ENCODE measurements at places on chromosomes 2 and 18.

DNA sequence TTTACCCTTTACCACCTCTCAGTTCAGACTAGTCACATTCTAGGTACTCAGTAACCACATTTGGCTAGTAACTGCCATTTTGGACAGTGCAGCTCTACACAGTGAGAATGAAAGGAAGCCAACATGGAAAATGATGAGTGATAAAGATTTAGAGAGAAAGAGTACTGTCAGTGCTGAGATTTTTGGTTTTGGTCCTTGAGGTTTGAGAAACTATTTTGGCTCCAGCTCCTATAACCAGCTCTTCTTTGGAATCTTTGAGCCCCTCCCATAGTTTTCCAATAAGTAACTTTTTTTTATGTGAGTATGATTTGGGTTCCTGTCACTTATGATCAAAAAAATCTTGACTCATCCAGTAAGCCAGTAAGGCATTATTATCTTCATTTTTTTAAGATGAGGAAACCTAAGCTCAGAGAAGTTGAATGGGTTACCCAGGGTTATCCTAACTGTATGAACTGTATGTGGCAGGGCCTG, 173.0 kb downstream of the BABAM2 start:
- DNase-seq = peak; percentile 84

- DNase-seq = no peak
These were observed at the start of gene DSC2 for GRCh38 chr18:31102025-31102684. DSC2 (minus strand) TSS chr18:31102421; CDS start chr18:31101971, 450 bp downstream.

DNA sequence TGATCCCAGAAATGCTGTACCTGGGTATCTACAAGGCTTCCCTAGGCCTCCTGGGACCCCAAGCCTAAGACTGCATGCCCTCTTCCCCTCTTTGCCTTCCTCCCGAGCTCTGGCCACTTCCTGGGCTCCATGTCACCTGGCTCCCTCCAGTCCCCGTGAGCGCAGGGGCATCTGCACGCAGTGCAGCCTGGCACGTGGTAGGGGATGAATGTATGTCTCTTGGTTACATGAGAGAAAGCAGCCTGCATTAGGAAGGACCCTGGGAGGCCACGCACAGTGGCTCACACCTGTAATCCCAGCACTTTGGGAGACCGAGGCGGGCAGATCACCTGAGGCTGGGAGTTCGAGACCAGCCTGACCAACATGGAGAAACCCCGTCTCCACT, 15.8 kb downstream of the PASK start:
- DNase-seq = no peak

DNA sequence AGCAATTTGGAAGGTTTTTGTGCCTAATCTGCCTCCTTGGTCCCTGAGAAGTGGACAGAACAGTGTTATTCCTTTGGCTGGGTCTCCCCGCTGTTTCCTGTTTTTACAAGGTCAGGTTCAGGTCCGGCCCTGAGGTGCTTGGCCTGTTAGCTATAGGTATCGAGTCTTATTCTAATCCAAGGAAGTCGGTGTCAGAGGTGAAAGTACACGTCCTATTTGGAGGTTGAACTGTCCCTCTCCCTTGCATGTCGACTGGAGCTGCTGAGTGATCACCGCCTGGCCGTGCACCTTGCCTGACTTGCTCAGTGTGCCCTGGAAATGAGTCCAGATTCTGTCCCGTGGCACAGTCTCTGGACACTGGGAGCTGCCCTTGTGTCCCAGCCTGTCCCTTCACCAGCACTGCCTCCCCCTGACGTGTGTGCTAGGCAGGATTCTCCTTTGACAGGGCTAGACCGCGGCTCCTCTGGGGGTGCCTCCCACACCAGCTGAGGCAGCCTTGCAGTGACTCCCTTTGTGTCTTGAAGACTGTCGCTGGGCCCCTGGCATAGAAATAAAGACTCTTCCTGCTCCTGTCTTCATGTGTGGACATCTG, 65.7 kb upstream of the RBM44 start:
- no peak for DNase-seq

- no peak for DNase-seq
These were observed 367.5 kb upstream of the MMADHC start for GRCh38 chr2:149954981-149955600.
